Substantia nigra (tissue), 51 donors: ENCODE measurements at places on chromosomes 12 and 14.

DNA sequence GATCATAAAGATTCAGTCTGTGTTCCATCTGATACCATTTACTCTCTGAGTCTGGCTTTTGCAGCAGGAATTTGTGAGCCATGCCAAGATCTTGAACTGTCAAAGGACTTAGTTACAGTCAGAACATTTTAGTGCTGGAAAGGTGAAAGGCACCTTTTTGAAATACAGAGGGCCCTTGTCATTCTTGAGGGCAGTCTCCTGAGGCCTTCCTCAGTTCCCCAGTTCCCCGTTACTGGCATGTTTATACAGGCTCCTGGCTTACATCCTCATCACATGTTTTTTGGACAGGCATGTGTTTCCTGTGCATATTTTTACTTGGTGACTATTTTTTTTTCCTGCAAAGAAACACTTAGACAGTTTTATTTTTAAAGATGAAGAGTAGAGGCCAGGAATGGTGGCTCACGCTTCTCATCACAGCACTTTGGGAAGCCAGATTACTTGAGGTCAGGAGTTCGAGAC lies 21.0 kb downstream of the CFAP54 start:
- DNase-seq = no peak

- no peak for DNase-seq
These were observed 129.4 kb downstream of the SMOC1 start for GRCh38 chr14:70008284-70009262.

- DNase-seq = no peak
These were observed 10.3 kb downstream of the PLEKHG3 start for GRCh38 chr14:64714432-64715025.

DNA sequence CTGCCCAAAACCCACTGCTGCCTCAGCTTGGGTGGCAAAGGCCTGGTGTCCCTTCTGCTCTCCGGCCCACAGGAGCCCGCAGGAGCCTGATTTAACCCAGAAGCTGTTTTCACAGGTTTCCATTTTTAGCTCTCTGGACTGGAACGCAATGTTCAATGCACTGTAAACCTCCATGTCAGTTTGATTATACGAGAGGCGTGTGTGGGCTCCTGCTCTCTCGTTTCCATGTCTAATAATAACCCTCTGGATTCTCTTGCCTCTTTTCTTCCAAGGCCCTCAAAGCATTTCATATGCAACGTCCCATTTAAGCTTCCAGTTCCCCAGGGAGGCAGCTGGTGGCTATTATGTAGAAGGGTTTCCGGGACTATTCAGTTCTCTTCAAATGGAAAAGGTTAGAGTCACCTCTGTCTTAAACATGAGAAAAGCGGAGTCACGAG lies 161.1 kb downstream of the SUDS3 start:
- DNase-seq = no peak

DNA sequence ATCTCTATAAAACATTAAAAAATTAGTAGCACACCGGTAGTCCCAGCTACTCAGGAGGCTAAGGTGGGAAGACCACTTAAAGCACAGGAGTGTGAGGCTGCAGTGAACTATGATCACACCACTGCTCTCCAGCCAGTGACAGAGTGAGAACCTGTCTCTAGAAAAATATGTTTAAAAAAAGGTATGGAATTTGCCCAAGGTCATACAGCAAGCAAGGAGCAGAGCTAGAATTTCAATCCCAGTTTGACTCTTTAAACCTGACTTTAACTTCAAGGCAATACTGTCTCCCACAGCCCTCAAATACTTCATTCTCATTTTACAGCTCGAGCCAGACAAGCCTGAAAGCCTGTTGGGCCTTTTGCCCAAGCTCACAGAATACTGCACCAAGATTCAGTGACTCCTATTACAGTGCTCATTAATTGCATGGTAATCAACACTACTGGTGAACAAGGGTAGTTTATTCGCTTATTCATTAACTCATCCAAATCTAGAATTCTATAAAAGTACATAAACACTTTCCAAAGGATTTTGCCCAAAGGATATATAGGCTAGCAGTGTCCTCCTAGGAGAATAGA lies 8.0 kb downstream of the HECTD4 start:
- DNase-seq = no peak
